Brain pericyte (primary cell): ENCODE measurements at places on chromosomes 12 and 14.

- no peak for DNase-seq
Observed at GRCh38 chr12:14452865-14453264, 87.4 kb downstream of the ATF7IP start.

GRCh38 chr12:131432532-131433260 is 278.2 kb upstream of the SFSWAP start:
- DNase-seq: no peak

GRCh38 chr12:109721276-109721675 is 7.7 kb downstream of the FAM222A start:
- DNase-seq: no peak

GRCh38 chr12:64056741-64057140 is 165.4 kb downstream of the KICS2 start:
- DNase-seq: no peak

DNA sequence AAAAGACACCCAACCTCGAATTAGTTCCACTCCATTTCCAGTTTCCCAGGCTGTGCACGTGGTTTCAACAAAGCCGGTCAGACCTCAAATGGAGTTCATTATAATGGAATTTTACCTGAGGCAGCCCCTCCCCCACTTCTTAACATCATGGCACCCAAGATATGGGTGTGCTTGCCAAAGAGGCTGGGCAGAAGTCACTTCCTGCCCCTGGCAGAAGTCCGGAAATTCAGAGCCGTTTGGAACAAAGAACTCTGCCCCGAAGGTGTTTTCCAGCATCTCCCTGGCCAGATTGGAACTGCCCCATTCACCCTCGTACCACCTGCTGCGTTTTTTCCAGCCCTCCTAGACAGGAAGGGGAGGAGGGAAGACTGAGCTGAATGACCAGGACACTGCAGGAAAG is 8.2 kb downstream of the VDR start:
- no peak for DNase-seq

GRCh38 chr12:122333142-122334087 is 67.1 kb upstream of the VPS33A start:
- no peak for DNase-seq

GRCh38 chr14:21015312-21015711 is 9.5 kb downstream of the NDRG2 start:
- DNase-seq: no peak

GRCh38 chr12:116018282-116018681 is 259.2 kb downstream of the MED13L start:
- DNase-seq: no peak

DNA sequence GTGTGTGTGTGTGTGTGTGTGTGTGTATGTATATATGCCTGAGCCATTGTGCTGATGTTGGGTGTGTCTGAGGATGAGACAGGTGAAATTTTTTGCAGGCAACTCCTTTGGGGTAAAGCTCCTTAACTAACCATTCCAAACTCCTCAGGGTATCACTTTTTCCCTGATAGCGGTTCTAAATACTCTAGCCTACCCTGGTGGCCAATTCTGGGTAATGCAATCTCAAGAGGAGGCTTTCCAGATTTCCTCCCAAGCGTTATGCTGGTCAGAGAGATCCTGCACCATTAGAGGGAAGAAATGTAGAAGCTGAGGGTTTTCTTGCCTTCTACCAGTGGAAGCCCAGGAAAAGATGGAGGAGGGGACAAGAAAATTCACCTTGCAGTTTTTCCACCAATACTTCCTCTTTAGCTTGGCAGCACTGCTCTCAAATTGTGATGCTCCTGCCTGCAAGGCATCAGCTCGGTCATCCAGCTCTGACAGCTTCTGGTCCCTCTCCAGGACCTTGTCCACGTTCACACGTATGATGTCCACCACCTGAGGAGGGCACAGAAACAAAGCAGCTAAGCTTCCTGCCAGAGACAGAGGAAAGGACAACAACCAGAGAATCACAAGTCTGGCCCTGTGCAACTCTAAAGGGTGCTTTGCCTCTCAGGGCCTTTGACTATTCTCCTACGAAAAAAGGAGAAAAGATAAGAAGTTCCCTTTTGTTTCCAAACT is 4.9 kb downstream of the VAMP1 start:
- DNase-seq: no peak

GRCh38 chr14:68535404-68536017 is 257.4 kb downstream of the ZFP36L1 start:
- DNase-seq: no peak

DNA sequence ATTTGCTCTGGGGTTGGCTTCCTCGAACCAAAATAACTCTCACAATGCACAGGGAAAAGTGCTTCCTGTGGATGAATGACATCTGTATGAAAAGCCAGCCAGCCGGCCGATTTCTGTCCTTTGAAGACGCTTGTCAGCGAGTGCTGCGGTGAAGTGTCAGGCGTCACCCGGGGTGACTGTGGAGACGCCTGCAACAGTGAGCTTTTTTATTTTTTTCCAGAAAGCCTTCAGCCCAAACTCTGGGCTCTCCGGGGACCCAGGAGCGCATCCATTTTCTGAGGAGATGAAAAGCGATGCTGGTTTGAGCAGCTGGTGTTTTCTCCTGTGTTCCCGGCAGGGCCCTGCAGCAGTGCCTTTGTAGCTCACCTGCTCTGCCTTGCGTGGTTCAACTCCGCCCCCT is 147.9 kb upstream of the MYL2 start:
- DNase-seq: no peak

- no peak for DNase-seq
Observed at GRCh38 chr12:69949311-69950002, 124.4 kb downstream of the MYRFL start.

- DNase-seq: no peak
Observed at GRCh38 chr12:106037524-106038298, 101.0 kb downstream of the NUAK1 start.

DNA sequence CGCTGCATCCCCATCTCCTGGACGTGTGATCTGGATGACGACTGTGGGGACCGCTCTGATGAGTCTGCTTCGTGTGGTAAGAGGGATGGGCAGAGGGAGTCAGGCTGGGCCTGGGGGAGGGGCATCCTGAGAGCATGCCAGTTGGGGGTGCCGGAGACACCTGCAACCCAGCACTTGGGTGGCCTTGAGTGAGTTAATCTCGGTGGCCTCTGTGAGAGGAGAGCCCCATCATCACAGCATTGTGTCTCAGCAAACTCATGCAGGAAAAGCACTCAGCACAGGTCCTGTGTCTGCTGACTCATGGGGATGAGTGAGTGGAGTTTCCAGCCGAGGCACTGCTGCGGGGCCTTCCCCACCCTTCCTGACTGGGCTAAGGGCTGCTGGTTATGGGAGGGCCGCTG is 19.6 kb upstream of the LRP1-AS start:
- no peak for DNase-seq

DNA sequence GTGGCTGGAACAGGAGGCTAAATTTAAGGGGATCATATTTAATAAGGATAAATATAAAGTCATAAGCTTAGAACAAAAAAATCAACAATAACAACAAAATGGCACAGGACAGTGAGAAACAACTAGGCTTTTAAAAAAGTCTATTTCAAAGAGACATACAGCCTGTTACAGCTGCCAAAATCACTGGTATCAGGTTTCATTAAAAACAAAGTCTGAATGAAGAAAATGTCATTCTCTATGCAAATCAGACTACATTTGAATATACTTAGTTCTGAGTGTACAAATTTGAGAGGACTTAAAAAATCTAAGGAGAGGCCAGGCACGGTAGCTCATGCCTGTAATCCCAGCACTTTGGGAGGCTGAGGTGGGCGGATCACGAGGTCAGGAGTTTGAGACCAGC is 44.0 kb downstream of the TFCP2 start:
- no peak for DNase-seq

GRCh38 chr12:108302403-108303311 is 36.5 kb downstream of the CMKLR1 start:
- DNase-seq: peak; percentile 95
